Activated effector memory CD4-positive, alpha-beta T cell treated with Interleukin-2 at 50 U/mL for 16 hours (primary cell): ENCODE measurements at places on chromosomes 6 and 20.

GRCh38 chr6:112015725-112016124, 38.2 kb upstream of the CCN6 start:
- no peak for DNase-seq

- no peak for DNase-seq
Observed at GRCh38 chr20:62320581-62321354, 18.0 kb downstream of the ADRM1 start.

DNA sequence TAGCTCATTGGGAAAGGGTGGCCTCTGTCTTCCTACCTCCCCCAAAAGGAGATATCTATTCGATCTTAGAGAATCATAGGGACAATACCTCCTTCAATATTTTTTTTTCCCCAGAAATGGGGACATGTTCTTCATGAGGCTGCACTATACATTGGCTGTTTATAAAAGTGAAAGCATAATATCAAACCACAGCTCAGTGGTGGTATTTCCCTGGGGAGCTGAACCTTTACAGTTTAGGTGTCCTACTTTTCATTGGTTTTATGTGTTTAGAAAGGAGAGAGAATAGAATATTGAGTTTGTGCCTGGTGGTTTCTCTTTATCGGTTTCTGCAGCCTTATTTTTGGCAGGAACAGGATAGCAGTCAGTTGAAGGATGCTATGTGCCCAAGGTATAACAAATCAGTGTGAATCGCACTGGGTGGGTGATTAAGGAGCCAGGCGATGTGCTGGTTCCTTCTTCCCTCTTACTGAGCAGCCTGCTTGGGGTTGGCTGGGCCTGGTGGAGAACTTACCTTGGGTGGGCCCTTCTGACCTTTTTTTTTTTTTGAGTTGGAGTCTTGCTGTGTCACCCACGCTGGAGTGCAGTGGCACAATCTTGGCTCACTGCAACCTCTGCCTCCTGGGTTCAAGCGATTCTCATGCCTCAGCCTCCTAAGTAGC, 25.2 kb downstream of the UST start:
- no peak for DNase-seq

- no peak for DNase-seq
Observed at GRCh38 chr6:111573131-111573883, 32.4 kb downstream of the TRAF3IP2 start.

DNA sequence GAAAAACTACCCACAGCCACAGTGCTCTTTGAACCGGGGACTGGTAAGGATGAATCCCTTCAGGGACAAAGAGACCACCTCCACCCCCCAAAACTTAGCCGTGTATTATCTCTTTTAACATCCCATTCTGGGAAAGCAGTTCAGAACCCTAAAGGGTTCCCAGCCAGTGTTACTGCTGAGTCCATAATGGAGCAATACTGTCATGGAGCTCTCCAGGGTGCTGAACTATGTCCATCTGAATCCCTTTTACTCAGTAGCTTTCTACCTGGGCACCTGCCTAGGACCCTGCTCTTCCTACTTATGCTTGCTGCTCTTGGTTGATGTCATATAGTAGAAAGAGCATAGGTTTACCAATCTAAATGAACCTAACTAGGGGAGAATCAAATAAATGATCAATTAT, 22.3 kb upstream of the SAYSD1 start:
- no peak for DNase-seq

GRCh38 chr6:152008779-152009178, 201.3 kb downstream of the ESR1 start:
- DNase-seq, result no peak

- no peak for DNase-seq
Observed at GRCh38 chr6:1940381-1940780, 305.0 kb downstream of the GMDS start.

DNA sequence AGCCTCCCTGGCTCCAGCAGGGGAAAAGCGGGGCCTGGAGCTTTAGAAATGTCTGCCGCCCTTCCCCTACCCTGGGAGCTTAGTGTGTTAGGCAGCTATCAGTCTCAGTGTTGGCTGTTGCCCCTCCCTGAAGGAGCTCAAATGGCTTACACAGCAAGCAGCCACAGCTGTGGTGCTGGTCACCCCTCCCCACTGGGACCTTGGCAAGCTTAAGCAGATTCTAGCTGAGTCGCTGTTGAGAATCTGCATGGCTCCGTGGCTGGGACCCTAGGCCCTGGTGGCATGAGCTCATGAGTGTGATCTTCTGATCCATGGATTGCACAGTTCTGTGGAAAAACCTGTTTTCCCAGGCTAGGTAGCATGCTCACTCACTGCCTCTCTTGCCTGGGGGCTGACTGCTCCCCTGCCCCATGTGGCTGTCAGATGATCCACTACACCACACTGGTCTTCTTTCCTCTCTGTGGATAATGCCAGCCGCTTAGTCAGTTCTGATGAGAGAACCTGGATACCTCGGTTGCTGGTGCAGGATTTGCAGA, 714.0 kb downstream of the MAFB start:
- DNase-seq, result no peak

DNA sequence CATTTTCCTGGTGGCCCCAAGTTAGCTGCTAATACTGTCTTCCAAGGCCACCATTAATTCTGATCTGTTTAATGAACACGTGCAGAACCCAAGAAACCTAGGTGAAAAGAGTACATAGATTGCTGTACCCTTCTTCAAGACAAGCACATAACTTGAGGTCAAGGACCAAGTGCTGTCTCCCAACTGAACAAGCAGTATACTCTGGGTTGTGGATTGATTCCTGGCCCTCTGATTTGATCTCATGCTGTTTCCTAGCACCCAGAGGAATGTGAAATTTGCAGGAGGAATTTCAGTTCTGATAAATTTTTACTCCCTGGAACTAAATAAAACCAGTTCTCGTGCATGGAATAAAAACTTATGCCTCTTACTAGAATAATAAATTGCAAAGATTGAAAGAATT, 75.6 kb downstream of the MTFR2 start:
- DNase-seq, result no peak

GRCh38 chr6:64723327-64724058, 983.5 kb downstream of the EYS start:
- no peak for DNase-seq

DNA sequence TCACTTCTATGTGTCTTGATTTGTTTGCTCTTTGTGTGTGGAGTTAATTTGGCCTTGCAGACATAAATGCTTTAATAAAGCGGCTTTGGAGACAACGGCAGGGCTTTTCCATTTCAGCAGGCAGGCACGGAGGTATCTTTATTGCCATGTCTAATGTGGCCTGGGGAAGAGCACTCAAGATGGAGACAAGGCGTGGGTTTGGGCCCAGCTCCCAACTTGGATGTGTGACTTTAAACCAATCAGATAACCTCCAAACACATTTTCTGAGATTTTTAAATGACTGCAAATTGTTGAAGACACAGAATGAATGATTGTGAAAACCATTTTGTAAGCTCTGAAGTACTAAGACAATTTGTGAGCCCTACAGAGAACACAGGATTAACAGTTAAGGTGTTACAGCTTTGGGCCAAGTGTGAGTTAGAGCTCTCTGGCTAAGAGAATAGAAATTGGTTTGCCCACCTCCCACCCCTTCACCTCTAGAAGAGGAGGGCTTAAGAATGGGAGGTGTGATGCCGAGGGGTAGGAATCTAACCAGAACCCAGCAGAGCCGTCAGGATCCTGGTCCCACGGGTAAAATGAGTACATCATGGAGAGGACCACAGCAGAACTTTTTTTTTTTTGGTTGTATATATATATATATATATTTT, 9.0 kb downstream of the DYNLT1 start:
- DNase-seq, result no peak

GRCh38 chr6:6840831-6841291, 252.3 kb downstream of the LY86 start:
- no peak for DNase-seq

- DNase-seq, result no peak
Observed at GRCh38 chr20:36988494-36988966, 37.0 kb upstream of the SAMHD1 start.

- no peak for DNase-seq
Observed at GRCh38 chr6:52994839-52995088, 320 bp downstream of the GSTA4 start.

DNA sequence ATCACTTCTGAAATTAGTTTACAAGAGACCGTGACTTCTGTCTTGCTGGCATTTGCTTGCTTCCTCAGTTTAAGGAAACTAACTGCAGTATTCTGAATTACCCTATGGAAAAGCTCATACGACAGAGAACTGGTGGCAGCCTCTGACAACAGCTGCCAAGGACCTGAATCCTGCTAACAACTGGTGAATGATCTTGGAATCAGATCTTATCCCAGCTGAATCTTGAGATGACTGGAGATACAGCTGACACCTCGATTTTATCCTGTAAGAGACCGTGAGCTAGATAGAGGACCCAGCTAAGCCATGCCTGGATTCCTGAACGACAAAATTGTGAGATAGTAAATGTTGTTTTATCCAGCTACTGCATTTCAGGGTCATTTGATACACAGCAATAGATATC, 202.3 kb downstream of the OGFRL1 start:
- no peak for DNase-seq

GRCh38 chr6:34157851-34158250, 12.0 kb upstream of the GRM4 start:
- DNase-seq, result no peak
